ENCODE measurements at places on chromosomes 11 and 22.

DNA sequence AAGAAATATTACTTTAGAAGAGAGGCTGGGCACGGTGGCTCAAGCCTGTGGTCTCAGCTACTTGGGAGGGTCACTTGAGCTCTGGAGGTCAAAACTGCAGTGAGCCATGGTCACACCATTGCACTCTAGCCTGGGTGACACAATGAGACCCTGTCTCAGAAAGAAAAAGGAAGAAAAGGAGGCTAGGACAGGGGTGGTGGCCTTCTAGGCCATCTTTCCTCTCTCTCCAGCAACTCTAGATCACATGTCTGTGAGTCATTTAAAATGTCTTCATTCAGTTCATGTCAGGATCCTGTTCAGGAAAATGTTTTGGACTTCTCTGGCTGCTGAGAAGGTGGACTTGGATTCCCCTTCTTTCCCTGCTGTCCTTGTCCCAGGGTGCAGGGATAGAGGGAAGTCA lies 53.3 kb downstream of the PPFIA1 start:
- DNase-seq: no peak

- no peak for DNase-seq
These were observed 2.6 kb downstream of the TMPRSS4 start for GRCh38 chr11:118079491-118079890.

GRCh38 chr11:72223615-72224563 lies 678 bp upstream of the INPPL1 start:
- no peak for DNase-seq

- no peak for DNase-seq
These were observed 15.9 kb upstream of the GRK2 start for GRCh38 chr11:67250059-67251043.

GRCh38 chr22:45103756-45104155 lies 60.0 kb upstream of the NUP50 start:
- no peak for DNase-seq

GRCh38 chr11:14388352-14388751 lies 29.4 kb upstream of the RRAS2 start:
- DNase-seq: no peak

DNA sequence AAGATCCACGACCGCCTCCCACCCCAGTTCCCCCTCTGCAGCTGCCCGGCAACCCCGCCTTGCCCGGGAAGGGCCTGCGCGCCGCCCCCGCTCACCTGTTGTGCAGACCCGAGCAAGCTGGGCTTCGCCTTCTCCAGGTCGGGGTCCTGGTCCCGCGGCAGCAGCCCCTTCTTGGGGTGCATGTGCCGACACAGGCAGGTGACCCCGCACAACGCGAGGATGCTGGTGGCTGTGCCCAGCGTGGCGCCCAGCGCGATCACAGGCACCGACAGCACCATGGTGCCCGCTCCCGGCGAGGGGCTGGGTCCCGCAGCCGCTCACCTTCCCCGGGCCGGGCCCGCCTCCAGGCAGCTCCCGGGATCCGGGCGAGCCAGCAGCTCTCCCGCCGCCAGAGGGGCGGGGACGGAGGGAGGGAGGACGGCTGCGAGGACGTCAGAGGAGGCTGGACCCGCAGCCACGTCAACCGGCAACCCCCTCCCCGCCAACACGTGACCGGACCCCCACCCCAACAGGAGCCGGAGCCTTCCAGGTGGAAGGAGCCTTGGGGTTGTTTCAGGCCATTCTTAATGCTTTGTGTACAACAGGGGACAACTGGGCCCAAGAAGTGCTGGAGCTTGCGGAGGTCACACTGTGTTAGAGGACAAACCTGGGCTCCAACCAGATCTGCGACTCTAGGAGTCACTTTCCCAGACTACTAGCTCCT lies at the start of gene SYT13:
Gene SYT13, minus strand, starts transcription at position 412 of the 703 bp plus-strand sequence. Its CDS starts 134 bp downstream, at position 278.
- DNase-seq: no peak

DNA sequence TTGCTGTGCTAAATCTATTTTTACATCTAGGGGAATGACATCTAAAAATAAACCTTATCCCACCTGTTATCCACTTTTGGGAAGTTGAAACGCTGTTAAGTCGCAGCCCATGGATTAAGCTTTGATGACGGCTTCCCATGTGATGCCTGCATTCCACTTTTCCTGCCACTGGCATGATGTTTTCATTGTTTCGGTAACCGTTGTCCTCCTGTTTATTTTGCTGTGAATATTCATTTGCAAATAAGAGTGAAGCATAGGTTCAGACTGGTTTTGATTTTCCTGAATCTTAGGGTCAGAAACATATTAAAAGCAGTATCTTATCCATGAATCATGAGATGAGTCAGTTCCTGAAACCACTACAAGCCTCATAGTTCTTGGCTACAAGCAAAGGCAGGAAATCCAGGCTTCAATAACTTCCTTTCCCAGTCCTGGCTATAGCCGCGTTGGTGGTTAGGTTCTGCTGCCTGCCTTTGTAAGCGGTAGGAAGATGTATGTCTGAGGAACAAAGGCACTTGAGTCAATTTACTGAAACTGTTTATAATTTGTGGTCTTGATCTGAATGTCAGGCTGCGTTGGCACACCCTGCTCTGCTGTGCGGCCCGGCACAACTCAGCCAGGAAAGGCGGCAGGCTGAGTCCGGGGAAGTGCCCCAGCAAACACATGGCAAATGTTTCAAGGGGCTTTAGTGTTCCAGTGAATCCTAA lies 19.4 kb downstream of the TEAD1 start:
- no peak for DNase-seq

- DNase-seq: no peak
These were observed 95.9 kb downstream of the MIAT start for GRCh38 chr22:26753125-26753862.

DNA sequence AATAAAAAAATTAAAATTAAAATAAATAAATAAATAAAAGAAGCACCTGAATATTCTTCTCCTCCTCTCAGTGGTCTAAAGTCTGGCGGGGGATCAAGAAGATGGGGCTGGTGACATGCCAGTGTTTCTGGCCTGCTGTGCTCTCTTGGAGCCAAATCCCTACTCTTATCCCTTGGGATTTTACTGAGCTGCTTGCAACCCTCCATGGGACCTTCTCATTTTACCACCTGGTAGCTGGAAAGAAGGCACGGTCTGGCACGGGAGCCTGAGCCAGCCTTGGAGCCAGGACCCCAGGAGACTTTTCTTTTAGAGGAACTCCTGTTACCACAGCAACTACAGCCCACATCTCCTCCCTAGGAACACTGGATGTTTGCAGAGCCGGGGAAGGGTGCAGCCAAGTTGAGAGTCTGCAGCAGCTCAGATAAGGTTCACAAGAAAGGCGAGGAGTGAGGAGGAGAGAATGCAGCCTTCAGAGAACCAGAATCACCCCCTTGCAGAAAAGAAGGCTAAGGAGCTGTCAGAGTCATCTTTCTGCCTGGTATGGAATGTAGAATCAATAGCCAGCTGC lies 21.4 kb downstream of the CD6 start:
- no peak for DNase-seq

- DNase-seq: no peak
These were observed 415.9 kb downstream of the TMEM135 start for GRCh38 chr11:87453531-87454089.

DNA sequence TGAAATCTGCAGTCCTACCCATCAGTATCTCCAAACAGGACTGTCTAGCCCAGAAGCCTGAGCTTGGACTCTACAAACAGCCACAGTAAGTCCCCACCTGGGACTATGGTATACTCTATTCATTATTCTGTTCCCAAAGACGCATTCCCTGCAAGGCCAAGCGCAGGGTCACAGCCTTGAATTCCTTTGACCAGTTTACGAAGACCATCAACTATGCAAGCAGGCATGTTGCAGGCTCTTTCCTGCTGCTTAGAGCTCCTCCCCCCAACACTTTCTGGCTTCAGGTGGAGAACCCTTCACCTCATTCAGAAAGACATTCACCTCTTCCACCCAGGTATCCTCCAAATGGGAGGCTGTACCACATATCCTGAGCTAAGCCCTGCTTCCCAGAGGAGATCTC lies 62.5 kb downstream of the TIMP3 start:
- DNase-seq: no peak

- no peak for DNase-seq
These were observed 72.1 kb downstream of the BRD1 start for GRCh38 chr22:49755631-49756001.

- no peak for DNase-seq
These were observed 8.2 kb downstream of the PHF21A start for GRCh38 chr11:46112961-46113607.

DNA sequence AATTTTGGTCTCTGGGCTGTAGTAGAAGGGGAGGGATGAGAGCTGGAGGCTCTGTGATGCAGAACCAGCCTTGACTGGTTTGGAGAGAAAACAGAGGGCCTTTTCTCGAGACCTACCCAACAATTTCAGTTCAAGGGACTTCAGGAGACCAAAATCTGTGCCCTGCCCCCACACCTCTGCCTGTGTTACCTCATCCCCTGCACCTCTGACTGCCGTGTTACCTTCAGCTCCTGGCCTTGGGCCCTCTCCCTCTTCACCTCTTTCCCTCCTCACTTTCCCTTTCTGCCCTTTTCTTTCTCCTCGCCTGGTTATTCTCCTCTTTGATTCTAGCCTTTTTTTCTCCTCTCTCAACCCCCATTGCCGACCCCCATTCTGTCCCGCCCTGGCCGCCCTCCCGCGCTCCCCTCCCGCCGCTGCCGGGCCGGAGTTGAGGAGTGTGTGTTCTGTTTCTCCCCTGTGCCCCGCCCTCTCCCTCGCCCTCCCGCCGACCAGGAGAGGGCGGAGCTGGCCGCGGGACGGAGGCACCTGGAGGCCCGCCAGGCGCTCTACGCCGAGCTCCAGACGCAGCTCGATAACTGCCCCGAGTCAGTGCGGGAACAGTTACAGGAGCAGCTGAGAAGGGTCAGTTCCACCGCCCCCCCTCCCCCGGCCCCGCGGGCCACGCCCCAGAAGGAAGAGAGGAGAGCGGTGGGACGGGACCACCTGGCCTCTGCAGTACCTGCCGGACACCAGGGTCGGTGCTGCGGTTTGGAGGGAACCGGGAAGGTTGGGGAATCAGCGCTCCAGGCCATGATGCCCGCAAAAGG lies 27.2 kb downstream of the PHLDB1 start:
- DNase-seq: no peak

GRCh38 chr22:21739828-21740377 lies 4.3 kb upstream of the YPEL1 start:
- DNase-seq: no peak

DNA sequence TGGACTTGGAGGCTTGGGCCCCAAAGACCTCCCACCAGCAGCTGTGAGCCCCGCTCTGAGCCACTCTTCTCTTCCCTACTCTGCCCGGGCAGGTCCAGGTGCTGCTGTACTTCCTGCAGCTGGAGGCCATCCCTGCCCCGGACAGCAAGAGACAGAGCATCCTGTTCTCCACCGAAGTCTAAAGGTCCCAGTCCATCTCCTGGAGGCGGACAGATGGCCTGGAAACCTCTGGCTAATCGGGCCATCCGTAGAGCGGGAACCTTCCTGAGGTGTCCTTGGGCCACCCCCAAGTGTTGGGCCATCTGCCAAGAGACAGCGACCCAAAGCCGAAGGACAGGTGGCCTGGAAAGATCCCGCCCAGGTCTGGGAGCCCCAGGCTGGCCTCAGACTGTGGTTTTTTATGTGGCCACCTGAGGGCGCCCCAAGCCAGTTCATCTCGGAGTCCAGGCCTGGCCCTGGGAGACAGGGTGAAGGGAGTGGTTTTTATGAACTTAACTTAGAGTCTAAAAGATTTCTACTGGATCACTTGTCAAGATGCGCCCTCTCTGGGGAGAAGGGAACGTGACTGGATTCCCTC lies 135.1 kb downstream of the BCR start:
- peak; percentile 17 for DNase-seq

GRCh38 chr22:36816636-36817524 lies at the start of gene PVALB:
Gene PVALB, minus strand, starts transcription at chr22:36817035. Its CDS starts 30 bp downstream, at chr22:36817005.
- DNase-seq: no peak

DNA sequence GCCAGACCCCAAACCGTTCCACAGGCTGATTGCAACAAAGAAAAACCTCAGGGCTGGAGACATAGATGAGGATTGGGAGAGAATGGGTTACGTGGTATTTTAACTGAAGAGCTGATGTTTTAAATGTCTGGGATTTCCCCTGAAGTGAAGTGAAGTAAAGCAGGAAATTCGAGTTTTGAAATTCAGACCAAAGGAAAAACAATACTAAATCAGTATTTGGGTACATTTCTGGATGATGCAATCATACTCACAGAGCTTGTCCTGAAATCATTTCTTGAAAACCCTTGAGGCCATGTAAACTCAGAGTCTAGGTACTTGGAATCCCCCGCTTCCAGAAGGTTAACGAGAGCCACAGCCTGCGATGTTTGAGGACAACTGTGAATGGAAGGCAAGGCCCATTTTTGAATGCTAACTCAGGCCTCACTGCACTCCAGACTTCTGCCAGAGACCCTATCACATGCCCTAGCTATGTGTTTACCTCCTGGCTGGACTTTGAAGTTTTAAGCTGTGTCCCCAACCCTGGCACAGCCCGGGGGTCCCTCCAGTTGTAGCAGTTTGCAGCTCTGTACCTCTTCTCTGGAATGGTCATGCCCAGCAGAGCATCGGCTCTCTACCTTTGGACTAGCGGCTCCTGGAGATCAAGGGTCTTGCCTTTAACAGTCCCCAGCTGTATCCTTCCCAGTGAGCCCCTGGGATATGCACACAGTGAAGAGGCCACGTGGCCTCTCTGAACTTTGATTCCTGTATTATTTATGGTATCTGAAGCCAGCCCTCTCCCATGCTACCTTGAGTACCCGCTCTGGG lies 5.4 kb upstream of the FTH1 start:
- no peak for DNase-seq

DNA sequence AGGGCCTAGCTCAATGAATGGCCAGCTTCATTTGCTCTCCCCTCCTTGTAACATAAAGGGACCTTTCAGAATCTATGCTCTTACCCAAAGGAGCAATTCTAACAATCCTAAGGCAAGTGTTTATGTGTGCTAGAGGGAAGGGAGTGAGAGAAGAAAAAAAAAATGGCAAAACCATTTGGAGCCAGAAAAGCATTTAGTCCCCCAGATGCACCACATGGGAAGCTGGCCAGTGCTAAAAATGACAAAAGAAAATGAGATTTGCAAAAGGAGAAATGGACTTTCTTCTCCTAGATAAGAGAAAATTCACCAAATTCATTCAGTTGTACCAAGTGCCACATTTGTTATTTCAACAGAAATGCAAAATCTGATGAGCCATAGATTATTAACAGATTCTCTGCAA lies 52.8 kb downstream of the SERGEF start:
- DNase-seq: no peak

- DNase-seq: no peak
These were observed 4.2 kb downstream of the IL17REL start for GRCh38 chr22:50008151-50009040.

DNA sequence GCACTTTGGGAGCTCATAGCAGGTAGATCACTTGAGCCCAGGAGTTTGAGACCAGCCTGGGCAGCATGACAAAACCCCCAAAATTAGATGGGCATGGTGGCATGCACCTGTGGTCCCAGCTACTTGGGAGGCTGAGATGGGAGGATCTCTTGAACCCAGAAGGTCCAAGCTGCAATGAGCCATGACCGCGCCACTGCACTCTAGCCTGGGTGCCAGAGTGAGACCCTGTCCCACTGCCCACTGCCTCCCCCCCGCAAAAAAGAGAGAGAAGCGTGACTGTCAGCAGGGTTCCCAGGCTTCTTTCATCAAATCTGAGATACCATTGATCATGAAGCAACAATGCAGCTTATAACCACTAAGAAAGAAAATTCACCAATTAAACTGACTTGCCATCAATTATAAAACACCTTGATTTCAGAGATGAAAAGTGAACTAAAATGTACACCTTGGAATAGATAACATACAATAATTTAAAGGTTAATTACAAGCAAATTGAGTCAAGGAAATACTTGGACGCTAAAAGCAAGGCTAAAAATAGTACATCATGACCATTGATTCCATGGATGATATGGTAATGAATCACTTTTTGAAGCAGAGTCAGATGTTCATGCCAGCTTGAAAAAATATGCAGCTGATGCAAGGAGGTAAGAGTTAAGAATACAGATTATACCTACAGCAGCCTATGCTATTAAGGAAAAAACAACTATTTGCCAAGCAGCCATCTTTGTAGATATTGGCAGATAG lies 90.8 kb upstream of the ALKBH3 start:
- no peak for DNase-seq

Data from stimulated activated CD8-positive, alpha-beta memory T cell treated with anti-CD3 and anti-CD28 coated beads, Interleukin-7, amount 100 ng/mL, for 24 hours (primary cell).